ENCODE measurements at places on chromosomes 3 and 15. TPM values are rescaled to one million over a fixed set of nuclear protein-coding genes. Genes with fewer than 3 reads are reported as not detected.

The EXD1 gene
- total RNA-seq, result not detected

DNA sequence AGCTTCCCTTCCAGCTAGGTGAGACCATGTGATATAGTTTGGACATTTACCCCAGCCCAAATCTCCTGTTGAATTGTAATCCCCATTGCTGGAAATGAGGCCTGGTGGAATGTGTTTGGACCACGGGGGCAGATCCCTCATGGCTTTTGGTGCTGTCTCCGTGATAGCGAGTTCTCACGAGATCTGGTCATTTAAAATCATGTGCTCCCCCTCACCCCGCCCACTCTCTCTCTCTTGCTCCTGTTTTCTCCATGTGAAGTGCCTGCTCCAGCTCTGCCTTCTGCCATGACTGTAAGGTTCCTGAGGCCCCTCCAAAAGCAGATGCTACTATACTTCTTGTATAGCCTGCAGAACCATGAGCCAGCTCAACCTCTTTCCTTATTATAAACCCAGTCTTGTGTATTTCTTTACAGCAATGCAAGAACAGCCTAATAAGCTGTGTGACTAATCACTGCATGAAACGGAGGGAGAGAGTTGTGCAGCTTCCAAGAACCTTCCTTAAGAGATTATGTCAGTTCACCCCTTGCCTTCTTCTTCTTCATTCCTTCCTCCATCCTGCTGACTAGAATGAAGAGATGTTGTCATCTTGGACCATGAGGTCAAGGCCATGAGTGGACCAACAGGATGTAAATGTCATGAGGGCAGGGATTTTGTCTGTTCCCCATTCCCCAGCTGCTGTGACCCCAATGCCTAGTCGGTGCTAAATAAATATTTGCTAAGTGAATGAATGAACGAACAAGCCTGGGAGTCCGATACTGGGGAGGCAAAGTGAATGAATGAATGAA, 91.0 kb downstream of the CPN2 start:
- DNase-seq, result peak; percentile 41

GRCh38 chr3:105385179-105385578, 18.5 kb downstream of the ALCAM start:
- no peak for DNase-seq

- no peak for DNase-seq
Measured at GRCh38 chr3:189842681-189843602, 211.8 kb downstream of the TP63 start.

DNA sequence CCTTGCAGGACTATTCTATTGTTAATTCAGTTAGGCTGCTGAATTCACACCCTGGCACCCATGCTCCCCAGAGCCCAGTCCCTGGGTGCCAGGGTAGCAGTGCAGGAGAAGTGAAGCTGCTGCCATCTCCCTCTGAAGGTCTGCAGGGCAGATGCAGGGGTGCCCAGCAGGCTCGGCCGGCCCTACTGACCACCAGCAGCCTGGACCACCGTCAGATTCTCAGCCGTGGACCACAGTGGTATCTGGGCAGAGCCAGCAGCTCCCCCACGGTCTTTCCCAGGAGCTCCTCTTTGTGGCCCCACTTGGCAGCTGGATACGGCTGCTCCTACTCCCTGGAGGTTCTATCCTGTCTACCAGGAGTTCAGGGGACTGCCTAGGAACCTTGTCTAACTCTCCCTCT, 46.8 kb downstream of the ALDH1L1 start:
- no peak for DNase-seq

DNA sequence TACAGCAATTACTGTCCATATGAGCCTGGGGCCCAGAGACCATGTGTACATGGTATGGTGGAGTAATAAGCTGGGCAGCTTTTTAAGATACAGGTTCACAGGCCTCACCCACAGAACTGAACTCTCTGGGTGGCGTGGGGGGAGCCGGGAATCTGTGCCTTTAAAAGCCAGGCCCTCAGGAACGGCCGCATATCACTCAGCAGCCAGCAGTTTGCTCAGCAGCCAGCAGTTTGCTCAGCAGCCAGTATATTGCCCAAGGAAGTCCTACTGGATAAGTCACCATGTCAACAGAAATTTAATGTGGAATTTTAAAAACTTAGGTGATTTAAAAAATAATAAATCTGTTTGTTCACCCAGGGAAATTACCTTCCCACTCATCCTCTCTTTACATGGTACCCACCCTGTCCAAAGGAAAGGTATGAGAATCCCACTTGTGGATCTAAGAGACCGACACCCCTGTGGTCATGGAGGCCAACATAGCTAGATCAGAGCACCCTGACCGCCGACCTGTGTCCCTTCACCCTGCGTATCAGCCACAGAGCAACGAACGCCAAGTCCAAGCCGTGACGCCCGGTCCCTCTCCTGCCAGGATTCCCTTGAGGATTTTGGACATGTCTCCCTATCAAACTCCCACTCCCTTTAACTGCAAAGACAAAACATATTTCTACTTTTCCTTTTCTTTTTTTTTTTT, 95.7 kb upstream of the CHRM5 start:
- no peak for DNase-seq

- DNase-seq, result no peak
Measured at GRCh38 chr15:95501865-95502264, 828.6 kb upstream of the NR2F2 start.

Measured in M059J (cell line).